ENCODE measurements at places on chromosomes 1 and 21. TPM values are rescaled to one million over a fixed set of nuclear protein-coding genes. Genes with fewer than 3 reads are reported as not detected.

GRCh38 chr1:90936061-90936460, 85.8 kb downstream of the ZNF644 start:
- DNase-seq = no peak

Gene GBP4
- 2.4 TPM for total RNA-seq

Gene GADD45A
- total RNA-seq = 10.9 TPM

GRCh38 chr1:21175324-21175669, 1.4 kb downstream of the EIF4G3 start:
- peak; percentile 67 for DNase-seq

Data from lung microvascular endothelial cell (primary cell).